Activated CD4-positive, alpha-beta T cell treated with anti-CD3 and anti-CD28 coated beads, Interleukin-2, amount 10 ng/mL, durations not matched to agents 7 days and 5 days (primary cell): ENCODE measurements at places on chromosomes 7 and 10. TPM values are rescaled to one million over a fixed set of nuclear protein-coding genes. Genes with fewer than 3 reads are reported as not detected.

DNA sequence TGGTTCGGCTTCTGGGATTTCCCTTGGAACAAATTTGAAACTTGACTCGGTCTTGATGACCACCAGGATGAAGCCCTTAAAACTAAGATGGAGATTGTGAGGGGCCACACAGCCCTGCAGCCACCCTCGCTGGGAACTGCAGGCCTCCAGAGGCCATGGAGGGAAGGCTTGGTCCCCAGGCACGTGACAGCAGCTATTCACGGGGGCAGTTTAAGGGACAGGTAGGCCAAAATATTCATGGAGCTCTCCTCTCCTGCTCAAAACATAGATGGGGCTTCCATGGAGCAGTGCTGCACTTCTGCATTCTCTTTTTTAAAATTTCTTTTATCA, 137.0 kb downstream of the ADCY1 start:
- peaks cover 4% of the 10 kb centered on the region for H3K27me3 ChIP-seq
- no peaks in the 10 kb centered on the region for H3K36me3 ChIP-seq
- no peaks in the 10 kb centered on the region for H3K4me1 ChIP-seq
- DNase-seq, result no peak
- H3K27ac ChIP-seq, result no peak overlapping the region

DNA sequence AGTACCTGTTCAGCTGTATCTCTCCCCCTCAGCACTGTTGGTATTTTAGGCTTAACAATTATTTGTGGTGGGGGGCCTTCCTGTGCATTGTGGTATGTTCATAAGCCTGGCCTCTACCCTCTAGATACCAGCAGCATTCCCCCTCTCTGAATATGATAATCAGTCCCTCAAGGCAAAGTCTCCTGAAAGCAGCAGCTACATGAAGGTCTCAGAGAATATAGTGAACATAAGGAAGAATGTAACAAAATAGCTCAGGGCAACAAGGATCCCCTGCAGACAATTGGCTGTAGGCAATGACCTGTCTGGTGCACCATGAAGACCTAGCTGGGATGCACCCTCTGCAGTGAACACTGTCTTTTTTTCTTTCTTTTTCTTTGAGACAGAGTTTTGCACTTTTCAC, 86.4 kb downstream of the CTBP2 start:
- H3K4me1 ChIP-seq, result no peaks in the 10 kb centered on the region
- H3K27ac ChIP-seq, result no peak overlapping the region
- DNase-seq, result no peak
- peaks cover 2% of the 10 kb centered on the region for H3K27me3 ChIP-seq
- H3K4me3 ChIP-seq, result no peak overlapping the region

DNA sequence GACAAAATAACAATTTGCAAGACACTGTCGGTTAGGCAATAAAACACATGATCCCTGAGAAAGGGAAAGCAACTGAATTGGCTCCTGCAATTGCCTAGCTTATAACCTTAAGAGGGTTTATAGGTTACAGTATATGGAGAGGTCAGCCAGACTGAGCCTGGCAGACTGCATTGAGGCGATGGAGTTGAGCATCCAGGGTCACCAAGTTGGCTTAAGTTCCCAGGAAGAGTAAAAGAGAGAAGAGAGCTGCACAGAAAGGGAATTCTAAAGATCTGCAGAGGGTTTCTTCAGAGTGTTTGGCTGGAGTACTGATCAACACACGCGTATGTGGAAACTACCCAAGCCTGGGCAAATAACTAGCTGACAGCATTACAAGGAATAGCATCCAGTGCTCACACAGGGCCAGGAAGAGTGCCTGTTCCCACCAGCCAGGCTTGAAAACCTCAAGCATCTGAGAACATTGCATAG, 11.2 kb downstream of the ANKMY2 start:
- H3K36me3 ChIP-seq, result peaks cover 15% of the 10 kb centered on the region
- DNase-seq, result no peak
- no peaks in the 10 kb centered on the region for H3K4me1 ChIP-seq
- H3K27ac ChIP-seq, result no peak overlapping the region

The CABCOCO1 gene
- total RNA-seq, result not detected

The C10orf53 gene
- not detected for total RNA-seq

DNA sequence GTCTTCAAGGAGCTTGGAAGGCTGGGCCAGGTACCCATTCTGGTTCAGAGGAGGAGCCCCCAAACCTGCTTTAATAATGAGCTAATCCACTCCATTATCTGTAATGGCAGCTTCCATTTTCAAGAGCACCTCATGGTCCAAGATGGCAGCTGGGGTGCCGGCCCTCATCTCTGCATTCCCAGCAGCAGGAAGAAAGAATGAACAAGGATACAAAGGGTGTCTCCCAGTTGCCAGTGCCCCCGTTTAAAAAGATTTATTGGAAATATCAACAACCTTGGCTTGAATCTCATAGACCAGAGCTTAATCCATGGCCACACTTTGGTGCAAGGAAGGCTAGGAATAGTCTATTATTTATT, 8.5 kb downstream of the LAT2 start:
- no peaks in the 10 kb centered on the region for H3K27me3 ChIP-seq
- peak overlapping the region; percentile 82 for H3K27ac ChIP-seq
- DNase-seq, result no peak
- H3K4me3 ChIP-seq, result no peak overlapping the region
- peaks cover 5% of the 10 kb centered on the region for H3K36me3 ChIP-seq

DNA sequence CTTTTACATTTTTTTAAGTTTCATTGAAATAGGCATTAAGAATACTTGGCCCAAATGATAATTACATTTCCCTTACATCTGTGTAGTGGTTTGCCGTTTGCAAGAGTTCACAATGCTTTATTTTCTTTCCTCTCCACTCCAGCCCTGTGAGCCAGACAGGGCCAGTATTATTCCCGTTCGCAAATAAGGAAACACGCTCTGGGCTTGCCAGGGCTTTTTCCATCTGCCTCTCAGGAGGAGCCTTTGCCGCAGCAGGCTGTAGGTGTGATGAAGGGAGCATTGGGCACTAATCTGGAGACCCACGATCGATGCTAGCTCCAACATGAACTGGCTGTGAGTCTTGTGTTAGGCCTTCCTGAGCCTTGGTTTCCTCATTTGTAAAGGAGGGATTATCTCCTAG, 154.4 kb downstream of the GALNT17 start:
- no peaks in the 10 kb centered on the region for H3K36me3 ChIP-seq
- H3K27ac ChIP-seq, result no peak overlapping the region
- no peak for DNase-seq
- H3K4me3 ChIP-seq, result no peak overlapping the region
- H3K27me3 ChIP-seq, result no peaks in the 10 kb centered on the region

DNA sequence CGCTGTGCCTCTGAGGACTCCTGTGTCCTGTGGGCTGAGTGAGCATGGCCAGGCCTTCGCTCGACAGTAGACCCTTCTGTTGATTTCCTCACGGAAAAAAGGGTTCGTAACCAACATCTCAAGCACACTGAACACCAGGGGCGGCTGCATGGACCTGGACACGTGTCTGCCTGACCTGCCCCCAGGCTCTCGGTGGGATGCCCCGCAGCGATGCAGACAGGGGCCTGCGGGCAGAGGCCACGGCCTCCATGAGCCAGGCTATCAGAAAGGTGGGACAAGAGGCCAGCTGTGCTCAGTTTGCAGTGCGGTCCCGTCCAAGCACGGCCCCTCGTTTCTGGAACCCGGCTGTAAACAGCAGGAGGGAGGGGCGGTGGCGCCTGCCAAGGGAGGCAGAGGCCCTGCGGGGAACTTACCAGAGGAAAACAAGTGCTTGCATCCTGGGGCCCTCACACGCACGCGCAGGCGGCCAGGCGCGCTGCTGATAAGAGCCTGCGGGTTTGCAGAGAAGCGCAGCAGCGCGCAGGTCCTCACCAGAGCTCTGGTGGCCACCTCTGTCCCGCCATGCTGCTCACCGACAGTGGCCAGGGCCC, 10.6 kb downstream of the GPR146 start:
- peak; percentile 78 for DNase-seq
- peak overlapping the region; percentile 91 for H3K27ac ChIP-seq
- no peaks in the 10 kb centered on the region for H3K27me3 ChIP-seq
- peaks cover 44% of the 10 kb centered on the region for H3K4me1 ChIP-seq
- H3K36me3 ChIP-seq, result peaks cover 8% of the 10 kb centered on the region

- H3K4me1 ChIP-seq, result peaks cover 36% of the 10 kb centered on the region
- DNase-seq, result peak; percentile 52
- peak overlapping the region; percentile 94 for H3K27ac ChIP-seq
- peaks cover 9% of the 10 kb centered on the region for H3K27me3 ChIP-seq
- H3K4me3 ChIP-seq, result peak overlapping the region; percentile 96
Measured at GRCh38 chr10:26860102-26860442, 686 bp downstream of the ABI1 start.

- H3K4me1 ChIP-seq, result no peaks in the 10 kb centered on the region
- no peak overlapping the region for H3K4me3 ChIP-seq
- H3K27ac ChIP-seq, result no peak overlapping the region
Measured at GRCh38 chr7:108684629-108685028, 115.0 kb downstream of the DNAJB9 start.

The SDK1 gene
- 0.17 TPM for total RNA-seq

The FEZF1 gene
- not detected for total RNA-seq

GRCh38 chr7:11469028-11469745, 362.8 kb downstream of the THSD7A start:
- DNase-seq, result no peak
- H3K27me3 ChIP-seq, result no peaks in the 10 kb centered on the region
- H3K4me1 ChIP-seq, result no peaks in the 10 kb centered on the region

DNA sequence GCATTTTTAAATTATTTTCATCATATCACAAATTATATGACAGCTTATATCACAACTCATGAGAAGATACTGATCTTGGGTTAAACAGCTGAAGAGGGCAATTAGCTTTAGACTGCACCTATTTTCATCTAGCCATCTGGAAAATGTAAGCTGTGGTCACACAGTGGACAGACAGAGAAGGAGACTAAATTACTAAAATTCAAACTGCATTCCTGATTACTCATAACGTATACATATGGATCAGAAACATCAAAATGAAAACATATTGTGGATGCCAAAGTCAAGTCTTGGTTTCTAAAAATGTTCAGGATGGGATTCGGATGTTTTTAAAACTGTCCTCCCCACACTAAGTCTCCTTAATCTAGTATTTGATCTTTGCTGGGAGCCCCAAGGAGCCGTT, 6.6 kb downstream of the BBIP1 start:
- H3K27me3 ChIP-seq, result no peaks in the 10 kb centered on the region
- H3K27ac ChIP-seq, result no peak overlapping the region
- H3K36me3 ChIP-seq, result peaks cover 11% of the 10 kb centered on the region
- H3K4me3 ChIP-seq, result no peak overlapping the region
- H3K4me1 ChIP-seq, result peaks cover 11% of the 10 kb centered on the region

DNA sequence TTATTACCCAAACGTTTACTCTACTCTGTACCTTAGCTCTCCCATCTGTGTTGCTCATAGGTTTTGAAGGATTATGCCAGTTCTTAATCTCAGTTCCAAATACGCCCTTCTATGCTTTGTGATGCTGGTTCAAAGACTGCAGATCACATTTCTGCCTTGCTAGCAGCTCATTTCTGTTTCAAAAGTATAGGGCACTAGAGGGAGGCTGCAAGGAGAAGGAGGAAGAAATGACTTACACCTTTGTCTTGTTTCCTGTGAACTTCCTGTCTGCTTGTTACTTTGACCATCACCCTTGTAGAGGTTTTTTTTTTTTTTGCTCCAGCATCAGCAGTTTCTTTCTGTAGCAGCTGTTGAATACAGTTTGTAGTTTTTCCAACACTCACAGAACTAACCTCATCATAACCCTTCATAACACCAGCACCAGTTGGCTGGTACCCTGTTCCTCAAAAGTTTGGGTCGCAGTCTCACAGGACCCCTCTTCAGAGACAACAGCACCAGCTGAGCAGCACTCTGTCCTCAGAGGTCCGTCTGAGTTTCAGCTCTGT, 16.5 kb downstream of the SLK start:
- peaks cover 16% of the 10 kb centered on the region for H3K36me3 ChIP-seq
- peak; percentile 25 for DNase-seq
- H3K27ac ChIP-seq, result peak overlapping the region; percentile 83
- no peaks in the 10 kb centered on the region for H3K27me3 ChIP-seq

The NEUROD6 gene
- total RNA-seq, result not detected

The ADAM12 gene
- total RNA-seq, result 0.45 TPM

DNA sequence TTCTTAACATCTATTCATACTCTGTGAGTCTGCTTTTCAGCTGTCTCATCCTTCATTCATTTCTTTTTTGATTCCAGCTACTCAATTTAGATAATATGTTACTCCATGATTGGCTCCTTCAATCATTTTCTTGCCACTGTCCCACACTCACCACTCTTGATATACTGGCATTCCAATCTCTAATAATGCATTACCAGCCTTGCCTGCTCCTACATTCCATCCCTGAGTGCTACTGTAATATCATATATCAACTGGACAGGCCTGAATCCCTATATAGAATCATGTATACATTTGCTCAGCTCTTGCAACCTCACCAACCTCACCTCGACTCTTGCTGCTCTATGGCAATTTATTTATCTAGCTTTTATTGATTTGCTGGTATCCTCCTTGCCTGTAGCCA, 45.0 kb upstream of the SLC13A1 start:
- H3K27me3 ChIP-seq, result no peaks in the 10 kb centered on the region
- H3K4me1 ChIP-seq, result no peaks in the 10 kb centered on the region
- no peaks in the 10 kb centered on the region for H3K36me3 ChIP-seq
- no peak for DNase-seq

The ATP5F1C gene
- 256 TPM for total RNA-seq

GRCh38 chr10:120014031-120014430, 121.5 kb downstream of the SEC23IP start:
- H3K36me3 ChIP-seq, result no peaks in the 10 kb centered on the region
- H3K4me3 ChIP-seq, result no peak overlapping the region
- H3K27me3 ChIP-seq, result peaks cover 40% of the 10 kb centered on the region
- no peak for DNase-seq
- no peak overlapping the region for H3K27ac ChIP-seq
- H3K4me1 ChIP-seq, result no peaks in the 10 kb centered on the region

- H3K27me3 ChIP-seq, result peaks cover 4% of the 10 kb centered on the region
- H3K27ac ChIP-seq, result no peak overlapping the region
- peak; percentile 38 for DNase-seq
- H3K4me3 ChIP-seq, result no peak overlapping the region
Measured at GRCh38 chr10:31687663-31688482, 240.8 kb downstream of the ARHGAP12 start.

- H3K27ac ChIP-seq, result no peak overlapping the region
- no peaks in the 10 kb centered on the region for H3K27me3 ChIP-seq
- no peak overlapping the region for H3K4me3 ChIP-seq
- no peaks in the 10 kb centered on the region for H3K4me1 ChIP-seq
- no peak for DNase-seq
Measured at GRCh38 chr7:30920584-30921539, 9.2 kb downstream of the AQP1 start.

- DNase-seq, result no peak
- H3K4me1 ChIP-seq, result peaks cover 10% of the 10 kb centered on the region
- H3K36me3 ChIP-seq, result peaks cover 3% of the 10 kb centered on the region
- no peak overlapping the region for H3K4me3 ChIP-seq
- no peak overlapping the region for H3K27ac ChIP-seq
Measured at GRCh38 chr7:1899196-1899595, 229.1 kb downstream of the ELFN1 start.

The TMEM184A gene
- total RNA-seq, result not detected

The POU6F2 gene
- 0.12 TPM for total RNA-seq

DNA sequence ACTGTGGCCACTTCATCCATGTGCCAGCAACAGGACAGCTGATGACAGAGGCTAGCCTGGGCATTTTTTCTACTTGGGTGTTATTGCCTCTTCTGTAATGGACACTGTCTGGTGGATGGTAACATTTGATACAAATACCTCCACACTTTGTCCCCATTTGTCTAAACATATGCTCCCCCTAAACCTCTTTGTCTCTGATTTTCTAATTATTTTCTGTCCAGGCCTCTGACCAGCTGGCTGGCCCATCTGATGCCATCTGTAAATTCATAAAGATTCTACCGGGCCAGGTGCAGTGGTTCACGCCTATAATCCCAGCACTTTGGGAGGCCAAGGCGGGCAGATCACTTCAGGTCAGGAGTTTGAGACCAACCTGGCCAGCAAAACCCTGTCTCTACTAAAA, 84.7 kb upstream of the IFRD1 start:
- H3K27me3 ChIP-seq, result no peaks in the 10 kb centered on the region
- H3K36me3 ChIP-seq, result no peaks in the 10 kb centered on the region
- H3K4me3 ChIP-seq, result no peak overlapping the region
- no peak overlapping the region for H3K27ac ChIP-seq
- no peaks in the 10 kb centered on the region for H3K4me1 ChIP-seq
